ENCODE measurements at places on chromosomes 1 and 21.

- DNase-seq = peak; percentile 71
Observed at GRCh38 chr1:153355445-153356071, 2.1 kb upstream of the S100A9 start.

DNA sequence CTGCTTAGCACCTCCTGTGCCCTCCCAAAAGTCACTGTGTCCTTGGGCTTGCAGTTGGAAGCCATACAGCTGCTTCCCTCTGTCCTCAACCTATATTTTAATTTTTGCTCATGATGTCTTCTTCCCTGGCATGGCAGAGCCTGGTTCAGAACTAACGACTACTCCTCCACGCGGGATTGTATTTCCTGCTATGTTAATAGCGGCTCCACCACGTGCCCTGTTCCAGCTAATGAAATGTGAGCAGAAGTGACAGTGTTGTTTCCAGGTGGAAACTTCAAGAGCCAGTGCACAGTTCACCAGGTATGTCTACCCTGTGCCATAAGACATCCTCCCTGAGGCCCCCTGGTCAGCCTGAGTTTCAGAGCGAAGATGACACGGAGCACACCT is 52.1 kb downstream of the DHRS3 start:
- DNase-seq = peak; percentile 35

- no peak for DNase-seq
Observed at GRCh38 chr1:199313444-199313843, 674.6 kb downstream of the PTPRC start.

- DNase-seq = no peak
Observed at GRCh38 chr1:178986204-178986603, 39.5 kb upstream of the FAM20B start.

DNA sequence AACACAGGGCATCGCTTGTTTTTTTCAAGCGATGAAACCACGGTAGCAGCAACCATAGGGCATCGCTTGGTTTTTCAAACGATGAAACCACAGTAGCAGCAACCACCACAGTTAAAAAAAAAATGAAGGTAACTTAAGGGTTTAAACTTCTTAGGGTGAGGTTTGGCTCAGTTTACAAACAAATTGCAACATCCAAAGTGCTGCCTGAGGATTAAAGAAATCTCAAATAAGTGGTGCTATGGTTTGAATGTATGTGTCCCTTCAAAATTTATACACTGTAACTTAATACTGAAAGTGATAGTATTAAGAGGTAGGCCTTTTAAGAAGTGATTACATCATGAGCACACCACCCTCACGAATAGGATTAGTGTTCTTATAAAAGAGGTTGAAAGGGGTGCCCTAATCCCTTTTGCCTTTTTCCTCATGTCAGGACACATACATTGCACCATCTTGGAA is 6.4 kb upstream of the GBP5 start:
- peak; percentile 52 for DNase-seq

- DNase-seq = peak; percentile 97
Observed at GRCh38 chr21:38984982-38985567, 179.3 kb downstream of the ETS2 start.

- no peak for DNase-seq
Observed at GRCh38 chr1:31043631-31044030, 21.9 kb downstream of the PUM1 start.

DNA sequence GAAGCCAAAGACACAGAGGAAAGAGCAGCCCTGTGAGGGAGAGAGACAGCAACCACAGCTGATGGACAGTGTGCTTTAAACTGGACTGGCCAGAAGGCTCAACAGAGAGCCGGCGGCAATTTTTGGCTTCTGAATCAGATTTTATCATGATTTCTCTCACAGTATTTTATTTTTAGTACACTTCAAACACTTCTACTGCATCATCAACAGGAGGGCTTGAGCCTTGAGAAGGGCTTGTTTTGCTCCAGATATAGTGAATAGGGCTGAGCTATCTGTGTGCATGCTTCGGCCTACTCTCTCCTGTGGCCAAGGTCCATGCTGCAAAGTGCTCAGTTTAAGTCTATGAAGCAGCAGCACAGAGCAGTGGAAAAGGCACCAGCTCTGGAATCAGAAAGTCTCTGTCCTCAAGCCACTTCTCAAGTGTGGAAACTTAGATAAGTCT is 33.3 kb downstream of the ADCY10 start:
- DNase-seq = no peak
